ENCODE measurements at places on chromosomes 7 and 10. TPM values are rescaled to one million over a fixed set of nuclear protein-coding genes. Genes with fewer than 3 reads are reported as not detected.

CPN1 gene
- not detected for total RNA-seq

GSTO1 gene
- 71.0 TPM for total RNA-seq

FBXL13 gene
- 19.4 TPM for total RNA-seq

ARHGEF35 gene
- total RNA-seq: 29.6 TPM

XRCC2 gene
- total RNA-seq: 25.0 TPM

COL17A1 gene
- total RNA-seq: 41.3 TPM

CELF2 gene
- total RNA-seq: not detected

DCLRE1C gene
- 14.0 TPM for total RNA-seq

ADAM8 gene
- total RNA-seq: 18.3 TPM

VSTM4 gene
- not detected for total RNA-seq

HOXA11 gene
- total RNA-seq: 0.26 TPM

DNAJC12 gene
- 0.33 TPM for total RNA-seq

SLC18A2 gene
- not detected for total RNA-seq

STAMBPL1 gene
- 7.6 TPM for total RNA-seq

MYL7 gene
- total RNA-seq: not detected

SAP25 gene
- total RNA-seq: 11.0 TPM

CEP55 gene
- total RNA-seq: 29.6 TPM

IKZF1 gene
- not detected for total RNA-seq

ECD gene
- 33.2 TPM for total RNA-seq

AKR1C2 gene
- 1,997 TPM for total RNA-seq

GJD4 gene
- total RNA-seq: not detected

TYW1B gene
- 3.0 TPM for total RNA-seq

RBAK gene
- 12.4 TPM for total RNA-seq

RPEL1 gene
- total RNA-seq: not detected

NKX1-2 gene
- total RNA-seq: 2.9 TPM

TET1 gene
- total RNA-seq: 2.4 TPM

MPP7 gene
- 0.55 TPM for total RNA-seq

All from PC-9 (cell line).